ENCODE measurements at places on chromosomes 1 and 21.

DNA sequence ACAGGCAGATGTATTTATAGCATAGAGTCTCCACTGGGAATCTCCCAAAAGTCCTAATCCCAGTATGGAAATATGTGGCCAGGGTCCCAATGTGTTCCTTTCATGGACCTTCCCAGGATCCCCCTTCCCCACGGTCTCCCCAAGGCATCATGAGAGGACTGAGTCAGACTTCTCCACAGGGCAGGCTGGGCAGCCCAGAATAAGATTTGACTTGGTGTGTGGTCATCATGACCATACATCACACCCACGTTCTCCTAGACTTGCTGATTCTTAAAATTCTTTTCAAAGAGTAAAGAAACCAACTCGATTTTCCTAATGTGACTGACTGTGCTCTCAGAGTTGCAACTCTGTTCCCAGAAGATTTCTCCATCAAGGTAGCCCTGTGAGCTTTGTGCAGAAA lies 93.9 kb upstream of the CD34 start:
- DNase-seq, result no peak

GRCh38 chr1:9128520-9129265 lies at the start of gene GPR157:
GPR157 (minus strand) TSS chr1:9129102; CDS start chr1:9129027, 75 bp downstream.
- peak; percentile 70 for DNase-seq

DNA sequence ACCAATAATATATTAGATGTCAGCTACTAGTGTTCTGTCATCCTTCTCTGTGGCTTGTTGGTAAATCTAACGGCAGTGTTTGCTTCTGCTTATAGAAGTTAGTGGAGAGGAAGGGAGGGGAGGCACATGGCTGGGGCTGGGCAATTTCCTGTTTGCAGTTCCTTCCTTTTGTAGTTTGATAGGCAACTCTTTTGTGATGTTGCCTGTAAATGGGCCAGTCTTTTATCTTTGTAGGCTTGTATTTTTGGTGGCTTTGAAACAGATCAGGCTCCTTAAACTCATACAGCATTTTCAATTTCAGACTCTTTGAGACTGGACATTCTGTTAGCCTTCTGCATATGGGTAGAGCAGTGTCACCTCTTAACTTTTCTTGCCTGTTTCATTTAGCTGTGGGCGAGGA lies 48.1 kb downstream of the CDC14A start:
- peak; percentile 25 for DNase-seq

DNA sequence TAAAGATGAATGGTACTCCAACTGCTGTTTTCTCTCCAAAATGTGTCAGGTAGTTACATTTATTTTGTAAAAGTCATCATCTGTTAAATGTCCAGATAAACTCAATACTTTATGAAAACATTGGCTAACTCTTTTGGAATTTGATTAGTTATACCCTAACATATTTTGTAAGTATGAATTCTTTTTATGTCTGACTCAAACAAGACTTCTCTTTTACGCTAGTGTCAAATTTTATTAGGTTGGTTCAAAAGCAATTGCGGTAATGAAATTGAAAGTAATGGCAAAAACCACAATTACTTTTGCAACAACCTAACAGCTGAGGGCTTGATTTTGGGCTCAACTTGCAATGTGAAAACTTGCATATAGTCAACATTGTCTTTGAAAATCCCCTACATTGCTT lies 41.0 kb upstream of the USP25 start:
- DNase-seq, result no peak

GRCh38 chr21:45347048-45347711 lies 57.8 kb upstream of the COL18A1 start:
- DNase-seq, result no peak

DNA sequence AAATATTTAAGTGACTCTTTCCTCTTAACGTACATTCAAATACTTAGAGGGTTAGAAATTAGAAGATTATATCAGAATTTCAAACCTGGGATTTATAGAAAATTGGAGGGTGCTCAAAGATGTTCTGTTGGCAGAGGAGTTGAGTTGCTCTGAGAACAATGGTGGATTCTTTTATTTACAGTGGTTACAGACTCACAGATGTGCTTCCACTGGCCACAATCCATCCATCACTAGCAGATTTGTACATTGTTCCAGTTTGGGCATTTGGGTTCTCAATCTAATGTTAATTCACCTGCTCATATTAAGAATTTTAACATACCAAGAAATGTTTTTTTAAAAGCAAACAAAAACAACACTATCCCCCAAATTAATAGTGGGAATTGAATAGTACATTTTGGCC lies 23.5 kb downstream of the DNAJC6 start:
- no peak for DNase-seq

DNA sequence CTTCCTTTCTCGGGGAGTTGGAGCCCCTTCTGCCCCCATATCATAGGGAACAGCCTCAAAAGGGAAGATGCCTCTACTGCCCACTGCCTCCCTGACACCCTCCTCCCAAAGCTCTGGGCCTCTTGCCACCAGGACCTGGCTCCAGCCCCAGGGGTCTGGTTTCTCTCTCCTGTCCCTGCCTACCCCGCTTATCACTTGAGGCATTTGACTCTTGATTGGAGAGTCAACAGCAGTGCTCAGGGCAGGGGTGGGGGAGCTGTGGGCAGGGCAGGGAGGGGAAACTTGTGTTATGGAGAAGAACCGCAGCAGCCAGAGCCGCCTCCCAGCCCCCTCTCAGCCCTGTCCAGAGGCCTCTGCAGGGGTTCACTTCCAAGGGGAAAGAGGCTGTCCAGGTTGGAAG lies 573 bp downstream of the TRIM63 start:
- no peak for DNase-seq

DNA sequence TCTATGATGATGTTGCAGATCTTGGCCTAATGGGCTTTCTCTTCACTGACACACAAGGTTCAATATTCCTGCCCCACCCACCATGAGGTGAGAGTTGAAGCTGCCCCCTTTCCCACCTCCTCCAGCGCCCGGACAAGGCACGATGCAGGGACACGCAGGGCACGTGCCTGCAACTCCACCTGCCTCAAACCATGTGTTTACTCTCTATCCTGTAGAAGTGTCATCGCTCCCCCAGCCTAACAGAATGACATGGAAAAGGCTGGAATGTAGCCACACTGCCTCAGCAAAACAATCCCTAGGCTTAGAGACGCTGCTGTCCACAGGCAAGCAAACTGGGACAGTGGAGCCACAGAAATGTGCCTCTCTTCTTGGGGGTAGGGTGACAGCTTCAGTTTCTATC lies 92.9 kb upstream of the SOD1 start:
- no peak for DNase-seq

- DNase-seq, result no peak
Measured at GRCh38 chr1:61887076-61887867, 145.0 kb downstream of the PATJ start.

- DNase-seq, result no peak
Measured at GRCh38 chr1:202037706-202038296, 27.4 kb downstream of the ELF3 start.

DNA sequence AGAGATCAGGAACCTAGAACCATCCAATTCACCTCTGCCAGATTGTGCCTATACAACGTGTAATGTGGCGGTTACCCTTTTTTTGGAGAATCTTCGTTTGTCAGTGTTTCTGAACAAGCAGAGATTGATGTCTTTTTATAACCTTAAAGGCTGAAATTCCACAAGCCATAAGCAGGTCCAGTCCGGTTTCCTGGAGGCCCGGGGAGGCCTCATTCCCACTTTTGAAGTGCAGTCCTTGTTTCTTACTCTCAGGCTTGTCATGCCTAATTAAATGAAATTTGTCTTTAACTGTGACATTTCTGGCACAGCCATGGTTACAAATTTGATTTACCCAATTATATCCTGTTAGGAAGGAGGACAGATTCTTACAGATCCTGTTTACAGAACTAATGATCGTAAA lies 27.8 kb downstream of the ZNF362 start:
- DNase-seq, result no peak

DNA sequence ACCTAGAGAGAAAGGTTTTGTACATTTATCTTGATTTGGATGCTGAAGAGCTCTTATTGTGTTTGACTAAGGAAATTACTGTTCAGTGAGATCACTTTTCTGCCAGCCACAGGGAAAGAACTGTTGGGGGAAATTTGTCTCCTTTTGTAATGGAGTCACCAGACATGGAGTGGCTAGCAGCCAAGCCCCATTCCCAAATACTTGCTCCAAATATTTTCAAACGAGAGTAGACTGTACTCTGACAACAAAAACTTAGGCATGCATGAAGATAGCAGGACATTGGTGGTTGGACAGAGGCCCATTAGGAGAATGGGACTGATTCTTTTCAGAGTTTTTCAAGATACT lies 21.1 kb downstream of the IPO9 start:
- no peak for DNase-seq

DNA sequence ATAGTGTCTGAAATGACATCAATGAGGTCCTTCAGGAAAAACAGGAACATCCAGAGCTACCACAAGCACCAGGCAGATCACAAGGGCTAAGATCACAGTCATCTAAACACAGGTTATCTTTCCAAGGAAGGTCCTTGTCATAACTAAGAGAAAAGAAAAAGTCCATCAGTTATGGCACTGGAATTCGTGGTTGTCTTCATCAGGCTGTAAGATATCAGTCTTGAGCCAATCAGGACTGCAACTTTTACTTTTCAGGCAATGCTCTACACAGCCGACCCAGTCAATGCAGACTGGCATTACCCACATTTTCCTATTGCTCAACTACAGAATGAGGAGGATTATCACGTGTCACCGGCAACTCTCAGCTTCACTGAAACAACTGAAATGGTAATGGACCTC lies 26.4 kb downstream of the SORT1 start:
- DNase-seq, result no peak

DNA sequence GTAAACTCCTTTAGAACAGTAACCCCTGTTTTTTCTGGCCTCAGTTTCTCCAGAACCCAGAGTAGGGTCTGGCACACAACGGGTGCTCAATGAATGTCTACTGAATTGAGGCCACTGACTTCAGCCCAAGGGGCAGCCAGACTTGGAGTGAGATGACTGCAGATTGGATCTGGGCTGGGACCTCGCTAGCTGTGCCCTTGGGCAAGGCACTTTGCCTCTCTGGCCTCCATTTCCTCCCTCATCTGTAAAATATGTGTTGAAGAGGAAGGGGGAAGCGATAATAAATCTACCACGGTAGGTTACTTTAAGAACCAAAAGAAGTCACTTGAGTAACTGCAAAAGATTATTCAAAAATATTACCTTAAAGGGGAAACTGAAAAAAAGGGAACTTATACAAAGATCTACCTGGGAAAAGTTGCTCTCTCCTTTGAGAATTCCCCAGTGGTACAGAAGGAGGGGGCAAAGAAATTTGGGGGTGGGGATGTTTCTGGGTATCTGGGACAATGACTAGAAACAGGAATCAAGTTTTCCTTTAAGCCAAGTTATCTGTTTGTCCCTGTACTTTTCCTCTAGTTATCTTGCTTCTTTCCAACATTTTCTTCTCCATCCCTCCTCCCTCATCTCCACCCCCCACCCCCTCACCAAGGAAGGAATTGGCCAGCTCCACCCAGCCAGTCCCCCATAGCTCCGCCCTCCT lies 394 bp upstream of the GRHL3 start:
- DNase-seq, result no peak

GRCh38 chr1:197958438-197959305 lies 41.5 kb downstream of the LHX9 start:
- no peak for DNase-seq

- no peak for DNase-seq
Measured at GRCh38 chr1:86155807-86156565, 586 bp downstream of the COL24A1 start.

DNA sequence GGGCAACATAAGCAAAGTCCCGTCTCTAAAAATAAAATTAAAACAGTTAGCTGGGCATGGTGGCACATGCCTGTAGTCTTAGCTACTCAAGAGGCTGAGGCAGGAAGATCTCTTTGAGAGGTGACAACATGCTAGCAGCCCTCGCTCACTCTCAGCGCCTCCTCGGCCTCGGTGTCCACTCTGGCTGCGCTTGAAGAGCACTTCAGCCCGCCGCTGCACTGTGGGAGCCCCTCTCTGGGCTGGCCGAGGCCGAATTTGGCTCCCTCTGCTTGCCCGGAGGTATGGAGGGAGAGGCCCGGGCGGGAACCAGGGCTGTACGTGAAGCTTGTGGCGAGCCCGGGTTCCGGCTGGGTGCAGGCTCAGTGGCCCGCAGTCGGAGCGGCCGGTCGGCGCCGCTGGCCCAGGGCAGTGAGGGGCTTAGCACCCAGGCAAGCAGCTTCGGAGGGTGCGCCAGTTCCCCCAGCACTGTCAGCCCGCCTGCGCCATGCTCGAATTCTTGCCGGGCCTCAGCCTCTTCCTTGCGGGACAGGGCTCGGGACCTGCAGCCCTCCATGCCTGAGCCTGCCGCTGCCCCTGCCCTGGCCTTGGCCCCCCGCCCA lies 138.3 kb downstream of the MAP3K21 start:
- no peak for DNase-seq

DNA sequence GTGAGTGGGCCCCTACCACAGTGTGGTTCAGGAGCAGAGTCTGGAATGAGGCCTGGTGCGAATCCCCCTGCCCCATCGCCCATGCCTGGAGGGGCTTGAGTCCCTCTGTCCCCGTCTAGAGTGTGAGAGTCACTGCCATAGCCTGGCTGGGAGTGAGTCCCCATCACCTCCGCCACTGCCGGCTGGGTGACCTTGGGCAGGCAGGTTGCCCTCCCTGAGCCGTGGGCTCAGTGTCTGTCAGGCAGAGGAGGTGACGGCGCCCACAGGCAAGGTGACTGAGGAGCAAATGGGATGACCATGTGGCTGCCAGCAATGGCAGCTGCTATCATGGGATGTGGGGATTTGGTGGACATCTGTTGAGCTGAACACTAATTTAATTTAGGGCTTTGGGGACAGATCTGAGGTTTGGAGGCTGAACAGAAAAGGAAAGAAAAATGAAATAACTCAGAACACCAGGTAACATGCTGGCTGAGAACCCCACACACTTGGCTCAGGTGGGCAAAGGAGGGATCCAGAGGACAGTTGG lies 38.1 kb upstream of the GPR153 start:
- no peak for DNase-seq

- no peak for DNase-seq
Measured at GRCh38 chr1:234875953-234876855, 252.4 kb downstream of the TOMM20 start.

GRCh38 chr21:24294171-24294570 lies 1313.1 kb downstream of the MRPL39 start:
- no peak for DNase-seq

DNA sequence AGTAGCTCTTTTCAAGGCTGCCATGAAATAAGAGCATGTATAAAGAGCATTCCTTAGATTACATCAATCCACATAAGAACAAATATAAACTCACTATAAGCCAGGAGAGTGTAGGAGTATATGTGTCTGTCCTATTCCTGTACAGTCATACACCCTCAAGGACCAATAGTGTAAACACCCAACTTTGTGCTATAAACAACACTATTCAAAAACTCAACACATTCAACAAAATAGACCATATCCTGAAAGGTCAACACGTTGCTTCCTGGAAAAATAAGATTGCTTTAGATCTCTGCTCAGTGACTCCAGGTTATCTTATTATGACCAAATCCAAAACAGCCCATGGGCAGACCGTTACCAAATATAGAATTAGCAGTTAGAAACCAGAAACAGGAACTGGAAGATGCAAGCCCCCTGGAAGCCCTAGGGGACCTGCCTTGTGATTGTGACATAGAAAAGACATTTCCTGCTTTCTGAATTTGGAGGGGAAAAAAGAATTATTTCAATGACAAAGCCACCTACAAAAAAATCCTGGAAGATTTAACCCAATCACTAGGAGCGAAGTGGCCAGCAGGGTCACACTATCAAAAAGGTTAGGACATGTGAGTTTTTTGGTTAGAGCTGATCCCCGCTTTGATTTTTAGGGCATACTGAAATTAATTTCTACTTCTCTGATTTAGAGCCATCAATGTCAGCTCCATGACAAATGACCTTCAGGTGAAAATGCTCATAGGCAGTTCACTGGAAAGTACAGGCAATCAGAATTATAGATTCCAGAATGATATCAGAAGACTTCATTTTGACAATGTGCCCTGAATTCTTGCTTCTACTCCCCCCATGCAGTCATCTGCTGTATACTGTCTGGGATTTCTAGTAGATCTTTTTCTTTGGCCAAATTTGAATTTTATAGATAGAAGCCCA lies 59.9 kb downstream of the LRRC8C start:
- no peak for DNase-seq

Measured in activated T-helper 1 cell treated with anti-CD3 and anti-CD28 coated beads, Interleukin-2, amount 50 U/mL, for 16 hours (primary cell).